NK-92 treated with Interleukin-12 subunit alpha and Interleukin-12 subunit beta, amount 100 ng/mL, for 24 hours (cell line): ENCODE measurements at places on chromosomes 11 and 22.

- DNase-seq = no peak
Observed at GRCh38 chr11:79794484-79795393, 353.9 kb upstream of the TENM4 start.

DNA sequence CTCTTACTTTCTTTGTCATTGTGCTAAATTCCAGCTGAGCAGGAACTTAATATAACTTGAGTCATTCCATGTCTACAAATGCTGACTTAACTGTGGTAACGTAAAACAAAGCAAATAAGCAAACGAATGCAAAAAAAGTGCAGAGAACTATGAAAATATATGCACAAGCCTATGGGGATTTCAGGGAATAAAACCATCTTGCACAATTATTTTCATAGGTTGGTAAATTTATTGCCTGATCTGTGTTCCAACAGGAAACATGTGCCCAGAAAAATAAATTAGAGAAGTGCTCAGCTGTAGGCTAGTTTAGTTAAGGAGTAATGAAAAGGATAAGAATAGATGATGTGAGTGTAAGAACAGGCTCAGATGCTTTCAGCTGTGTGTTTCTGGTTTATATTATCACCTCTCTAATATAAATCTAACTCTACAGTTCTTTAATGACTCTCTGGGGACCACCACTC lies 1169.3 kb downstream of the LRRC4C start:
- DNase-seq = no peak

- DNase-seq = no peak
Observed at GRCh38 chr11:36376888-36377758, 81.0 kb downstream of the PRR5L start.

GRCh38 chr11:93652679-93653078 lies 8.8 kb upstream of the CEP295 start:
- no peak for DNase-seq

DNA sequence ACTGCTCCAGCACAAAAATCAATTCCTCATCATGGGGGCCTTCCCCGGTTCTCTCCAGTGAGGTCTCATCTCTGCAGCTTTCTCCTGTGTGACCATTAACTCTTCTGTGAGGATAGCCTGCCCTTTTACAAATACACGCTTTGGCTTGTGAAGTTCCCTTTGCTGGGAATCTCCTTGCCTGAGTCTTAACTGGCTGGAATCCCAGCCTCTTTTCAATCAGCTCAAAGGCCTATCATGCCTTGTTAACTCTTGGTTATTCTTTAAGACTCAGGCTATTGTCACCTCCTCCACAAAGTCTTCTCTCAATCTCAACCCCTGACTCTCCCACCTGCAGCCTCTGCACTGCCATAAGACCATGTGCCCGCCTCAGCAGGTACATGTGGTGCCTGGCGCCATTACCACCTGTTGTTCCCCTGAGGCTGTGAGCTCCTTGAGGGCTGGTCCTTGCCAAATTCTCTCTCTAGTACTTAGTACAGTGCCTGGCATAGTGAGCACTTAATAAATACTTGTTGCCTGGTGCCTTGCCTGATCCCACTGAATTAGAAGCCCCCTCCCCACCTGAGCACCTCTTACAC lies 128.2 kb downstream of the ST3GAL4 start:
- no peak for DNase-seq

GRCh38 chr11:119752345-119752871 lies 23.4 kb upstream of the NECTIN1 start:
- DNase-seq = no peak

DNA sequence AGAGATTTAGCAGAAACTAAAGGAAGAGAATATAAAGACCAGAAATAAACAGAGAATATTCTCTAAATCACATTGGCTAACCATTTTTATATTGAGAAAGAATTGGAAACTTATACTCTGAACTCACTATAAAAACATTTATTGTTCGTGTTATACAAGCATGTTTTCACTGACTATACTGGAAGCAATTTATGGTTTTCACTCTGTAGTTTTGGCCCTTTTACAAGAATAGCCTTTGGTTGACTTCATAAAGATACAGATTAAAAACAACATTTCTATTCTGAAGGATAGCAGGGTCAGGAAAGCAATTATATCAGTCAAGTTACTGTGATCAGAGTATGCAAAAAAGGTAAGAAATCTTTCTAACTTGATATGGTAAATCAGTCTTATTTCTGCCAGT lies 965.7 kb upstream of the FAT3 start:
- no peak for DNase-seq

GRCh38 chr11:92627615-92628256 lies 341.7 kb upstream of the MTNR1B start:
- DNase-seq = no peak

DNA sequence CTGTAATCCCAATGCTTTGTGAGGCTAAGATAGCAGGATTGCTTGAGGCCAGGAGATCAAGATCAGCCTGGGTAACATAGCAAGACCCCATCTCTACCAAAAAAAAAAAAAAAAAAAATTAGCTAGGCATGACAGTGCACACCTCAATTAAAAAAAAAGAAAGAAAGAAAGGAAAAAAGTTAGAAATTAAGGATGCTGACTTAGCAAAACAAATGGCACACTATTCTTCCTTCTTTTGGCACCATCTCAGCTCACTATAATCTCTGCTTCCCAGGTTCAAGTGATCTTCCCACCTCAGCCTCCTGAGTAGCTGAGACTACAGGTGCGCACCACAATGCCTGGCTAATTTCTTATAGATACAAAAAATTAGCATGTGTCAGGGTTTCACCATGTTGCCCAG lies 33.9 kb downstream of the PC start:
- no peak for DNase-seq

DNA sequence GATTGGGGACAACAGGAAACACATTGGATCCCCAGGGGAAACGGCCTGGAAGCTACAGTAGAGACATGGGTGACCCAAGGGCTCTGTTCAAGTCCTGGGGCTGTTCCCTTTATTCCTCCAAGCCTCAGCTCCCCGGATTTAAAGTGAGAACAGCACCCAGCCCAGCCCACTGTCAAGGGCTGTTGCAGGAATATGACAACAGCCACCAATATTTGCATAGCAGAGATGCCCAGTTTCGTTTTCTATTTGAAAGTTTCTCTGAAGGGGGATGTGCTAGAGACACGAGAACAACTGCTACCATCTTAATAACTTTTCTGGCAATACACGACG lies 81.1 kb upstream of the WNT7B start:
- no peak for DNase-seq

- no peak for DNase-seq
Observed at GRCh38 chr11:91902312-91902711, 322.3 kb upstream of the FAT3 start.

- DNase-seq = no peak
Observed at GRCh38 chr11:88909500-88909899, 156.3 kb downstream of the GRM5 start.

DNA sequence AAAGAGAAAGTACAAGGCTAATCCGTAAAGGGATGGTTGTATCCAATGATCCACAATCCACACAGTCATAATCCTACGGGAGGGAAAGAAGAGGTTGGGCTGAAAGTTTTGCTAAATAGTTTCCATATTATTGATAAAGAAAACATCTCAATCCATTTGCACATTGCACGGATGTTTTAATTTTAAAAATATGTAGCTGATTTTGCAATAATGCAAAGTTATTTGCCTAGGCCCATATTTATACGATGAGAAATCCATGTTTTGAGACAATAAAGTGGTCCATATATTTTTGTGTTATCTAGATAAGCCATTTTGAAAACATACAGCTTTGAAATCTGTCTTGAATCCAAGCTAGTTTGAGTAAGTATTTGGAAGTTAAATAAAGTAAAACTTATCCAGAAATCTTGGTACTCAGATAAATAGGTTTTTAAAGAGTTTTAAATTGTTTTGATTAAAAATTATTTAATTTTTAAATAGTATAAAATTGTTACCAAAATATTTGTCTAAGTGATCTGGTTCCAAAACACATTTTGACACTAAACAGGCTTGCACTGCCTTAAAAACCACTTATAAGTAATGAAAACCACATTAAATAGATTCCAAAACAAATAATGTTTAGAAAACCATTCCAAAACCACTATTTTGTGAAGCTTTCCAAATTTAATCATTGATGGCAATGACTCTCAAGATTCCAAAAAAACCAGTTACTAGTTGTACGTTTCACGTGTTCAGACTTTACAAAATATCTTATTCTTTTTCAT lies 38.2 kb upstream of the PAMR1 start:
- DNase-seq = no peak

- DNase-seq = no peak
Observed at GRCh38 chr11:85301895-85302678, 325.1 kb downstream of the DLG2 start.

DNA sequence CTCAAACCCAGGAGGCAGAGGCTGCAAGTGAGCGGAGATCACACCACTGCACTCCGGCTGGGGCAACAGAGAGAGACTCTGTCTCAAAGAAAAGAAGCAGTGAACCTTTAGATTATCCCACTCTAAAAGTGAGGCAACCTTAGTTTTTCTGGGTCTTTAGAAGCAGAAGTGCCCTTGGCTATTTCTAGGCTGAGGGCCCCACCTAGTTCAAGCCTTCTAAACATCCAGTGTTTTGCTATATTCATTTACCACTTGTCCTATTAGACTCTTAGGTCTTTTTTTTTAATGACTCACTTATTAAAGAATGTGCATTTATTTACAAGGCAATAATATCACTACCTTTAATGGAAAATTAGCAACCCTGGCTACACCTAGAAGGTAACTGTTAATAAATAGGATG lies 16.7 kb upstream of the EHF start:
- no peak for DNase-seq

DNA sequence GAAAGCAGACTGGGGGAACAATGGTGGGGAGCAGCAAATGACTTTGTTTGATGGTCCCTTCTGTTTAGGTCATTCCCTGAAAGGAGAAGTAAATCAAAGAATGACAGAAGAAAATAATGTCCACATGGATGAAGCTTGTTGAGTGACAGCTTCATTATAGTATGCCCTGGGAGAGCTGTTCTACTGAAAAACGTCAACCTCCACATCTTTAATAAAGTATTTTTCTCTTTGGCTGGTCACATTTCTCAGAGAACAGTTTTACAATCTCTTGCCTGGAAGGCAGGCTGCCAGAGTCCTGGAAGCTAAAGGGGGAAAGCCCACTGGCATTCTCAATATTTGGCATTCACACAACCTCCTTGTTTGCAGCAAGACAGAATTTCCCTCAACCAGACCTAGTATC lies 287.9 kb downstream of the SWAP70 start:
- DNase-seq = no peak

DNA sequence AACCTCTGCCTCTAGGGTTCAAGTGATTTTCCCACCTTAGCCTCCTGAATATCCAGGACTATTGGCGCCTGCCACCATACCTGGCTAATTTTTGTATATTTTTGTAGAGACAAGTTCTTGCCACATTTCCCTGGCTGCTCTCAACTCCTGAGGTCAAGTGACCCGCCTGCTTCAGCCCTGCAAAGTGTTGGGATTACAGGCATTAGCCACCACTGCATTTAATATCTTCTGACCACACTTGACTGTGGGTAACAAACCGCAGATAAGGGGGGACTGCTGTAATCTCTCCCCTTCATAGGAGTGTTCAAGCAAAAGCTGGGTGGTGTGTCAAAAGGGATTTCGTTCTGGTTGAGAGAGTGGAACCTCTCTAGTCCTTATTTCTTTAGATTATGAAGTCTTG lies 53.4 kb downstream of the GRAMD1B start:
- DNase-seq = no peak

GRCh38 chr11:74519710-74520109 lies 26.2 kb upstream of the LIPT2 start:
- no peak for DNase-seq

DNA sequence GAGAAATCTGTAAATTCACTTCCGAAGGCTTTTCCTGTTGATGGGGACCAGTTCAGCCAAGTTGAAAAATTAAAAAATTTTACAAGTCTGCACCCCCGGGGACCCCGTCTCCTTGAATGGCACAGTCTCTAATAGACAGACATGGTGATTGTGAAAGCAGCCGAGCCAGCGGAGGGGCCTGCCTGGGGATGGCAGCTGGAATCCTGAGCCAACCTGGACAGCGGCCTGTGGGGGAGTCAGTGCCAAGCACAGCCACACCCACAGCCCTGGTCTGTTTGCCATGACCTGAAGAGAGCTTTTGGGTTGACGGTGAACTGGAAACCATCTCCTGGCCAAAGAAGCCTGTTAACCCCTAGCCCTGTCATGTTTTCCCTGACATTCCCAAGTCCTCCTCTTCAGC lies 64.7 kb downstream of the PARVG start:
- no peak for DNase-seq

DNA sequence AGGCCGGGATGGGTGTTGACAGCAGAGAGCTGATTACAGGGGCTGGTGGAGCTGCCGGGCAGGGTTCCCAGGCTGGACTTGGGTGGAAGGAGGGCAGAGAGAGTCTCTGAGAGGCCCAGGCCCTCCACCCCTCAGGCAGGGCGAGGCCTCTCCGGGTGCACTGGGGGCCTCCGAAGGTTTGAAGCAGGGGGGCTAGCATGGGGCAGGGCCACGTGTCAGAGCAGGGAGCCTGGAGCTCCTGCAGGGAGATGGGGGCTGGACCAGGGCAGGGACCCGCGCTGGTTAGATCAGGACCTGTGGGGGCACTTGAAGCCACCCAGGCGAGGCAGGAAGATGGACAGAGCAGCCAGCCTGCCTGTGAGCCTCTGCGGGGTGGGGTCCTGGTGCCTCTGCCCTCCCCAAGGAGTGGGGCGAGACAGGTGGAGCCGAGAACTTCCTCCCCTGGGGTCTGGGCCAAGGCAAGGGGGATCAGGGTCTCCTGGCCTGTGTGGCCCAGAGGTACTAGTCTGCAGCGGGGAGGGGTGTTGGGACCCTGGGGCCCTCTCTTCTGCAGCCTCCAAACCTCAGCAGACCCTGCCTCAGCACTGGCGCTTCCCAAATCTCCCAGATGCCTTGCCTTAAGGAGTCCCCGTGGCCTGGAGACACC lies 911 bp downstream of the PANX2 start:
- no peak for DNase-seq

DNA sequence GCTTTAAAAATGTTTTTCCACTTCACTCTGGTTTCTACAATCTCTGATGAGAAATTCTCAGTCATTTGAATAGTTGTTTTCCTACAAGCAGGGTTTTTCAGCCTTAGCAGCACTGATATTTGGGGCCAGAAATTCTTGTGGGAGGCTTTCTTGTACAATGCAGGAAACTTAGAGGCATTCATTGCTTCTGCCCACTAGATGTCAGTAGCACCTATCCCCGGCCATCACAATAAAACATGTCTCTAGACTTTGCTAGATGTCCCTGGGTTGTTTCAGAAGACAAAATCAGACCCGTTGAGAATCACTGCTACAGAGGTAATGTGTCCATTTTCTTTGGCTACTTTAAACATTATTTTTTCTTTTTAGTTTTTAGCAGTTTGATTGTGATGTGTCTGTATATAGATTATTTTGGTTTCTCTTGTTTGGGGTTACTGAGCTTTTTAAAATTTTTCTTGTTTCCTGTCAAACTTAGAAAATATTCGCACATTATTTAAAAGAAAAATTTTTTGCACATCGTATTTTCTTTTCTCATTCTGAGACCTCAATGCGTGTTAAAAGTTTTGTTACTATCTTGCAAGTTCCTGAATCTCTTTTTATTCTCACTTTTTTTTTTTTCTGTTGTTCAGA lies 60.8 kb upstream of the CCDC179 start:
- no peak for DNase-seq
